ENCODE measurements at places on chromosomes 3 and 15.

- DNase-seq = no peak
Observed at GRCh38 chr3:175651716-175652115, 792.6 kb downstream of the NAALADL2 start.

- DNase-seq = no peak
Observed at GRCh38 chr15:40940296-40940801, 11.2 kb downstream of the DLL4 start.

- DNase-seq = no peak
Observed at GRCh38 chr3:196537319-196537984, 22.3 kb upstream of the SMCO1 start.

GRCh38 chr3:58119186-58119585 is 91.6 kb downstream of the DNASE1L3 start:
- no peak for DNase-seq

DNA sequence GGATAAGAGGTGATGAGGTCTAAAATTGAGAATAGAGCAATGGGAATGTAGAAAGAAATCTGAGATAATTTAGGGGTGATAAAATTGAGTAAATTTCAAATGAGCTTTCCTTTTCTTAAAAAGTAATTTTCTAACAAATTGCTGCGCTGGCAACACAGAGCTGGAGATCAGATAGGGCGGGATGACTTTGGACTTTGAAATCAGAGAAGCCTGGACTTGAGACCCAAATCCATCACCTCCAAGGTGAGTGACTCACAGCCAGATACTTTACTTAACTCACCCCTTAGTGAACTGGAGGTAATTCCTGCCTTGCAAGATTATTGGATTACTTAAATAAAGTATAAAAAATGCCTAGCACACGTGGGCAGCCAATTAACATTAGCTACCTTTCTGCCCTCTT is 80.8 kb downstream of the P2RY1 start:
- no peak for DNase-seq

DNA sequence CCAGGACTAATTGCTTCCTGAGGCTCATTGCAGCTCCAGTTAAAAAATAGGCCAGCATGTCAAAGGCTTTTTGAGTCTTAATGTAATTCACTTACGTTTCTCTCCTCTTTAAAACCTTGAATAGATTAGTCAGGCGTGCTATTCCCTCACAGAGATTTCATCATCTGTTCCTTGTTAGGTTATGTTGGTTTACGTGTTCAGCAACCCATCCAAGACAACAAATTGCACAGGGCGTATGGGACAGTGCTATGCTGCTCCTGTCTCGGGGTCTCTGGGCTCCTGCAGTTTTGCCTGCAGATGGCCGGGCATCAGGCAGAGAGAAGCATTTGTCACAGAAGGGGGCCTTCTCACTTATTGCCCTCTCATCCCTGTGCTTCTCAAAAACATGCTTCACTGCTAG is 117.1 kb downstream of the CHDH start:
- DNase-seq = no peak

All from left lung (tissue), 14 donors.